ENCODE measurements at places on chromosomes 12 and 14. TPM values are rescaled to one million over a fixed set of nuclear protein-coding genes. Genes with fewer than 3 reads are reported as not detected.

Gene NR2C1
- total RNA-seq: 35.2 TPM

GRCh38 chr14:95117937-95118721 is 39.2 kb downstream of the DICER1 start:
- no peak for DNase-seq
- H3K36me3 ChIP-seq: peaks cover 61% of the 10 kb centered on the region
- H3K27me3 ChIP-seq: no peaks in the 10 kb centered on the region
- no peak overlapping the region for H3K27ac ChIP-seq
- no peak overlapping the region for H3K4me3 ChIP-seq

GRCh38 chr12:93226361-93226760 is 151.4 kb upstream of the NUDT4 start:
- no peaks in the 10 kb centered on the region for H3K27me3 ChIP-seq
- no peak overlapping the region for H3K27ac ChIP-seq
- no peak overlapping the region for H3K4me3 ChIP-seq
- H3K4me1 ChIP-seq: peaks cover 22% of the 10 kb centered on the region
- H3K36me3 ChIP-seq: no peaks in the 10 kb centered on the region
- DNase-seq: no peak

GRCh38 chr12:94133964-94134795 is 14.2 kb upstream of the PLXNC1 start:
- no peak overlapping the region for H3K4me3 ChIP-seq
- H3K4me1 ChIP-seq: no peaks in the 10 kb centered on the region
- H3K36me3 ChIP-seq: no peaks in the 10 kb centered on the region
- H3K27me3 ChIP-seq: peaks cover 8% of the 10 kb centered on the region

GRCh38 chr14:42994051-42994736 is 1387.5 kb downstream of the LRFN5 start:
- peak overlapping the region; percentile 57 for H3K27ac ChIP-seq
- H3K36me3 ChIP-seq: no peaks in the 10 kb centered on the region
- H3K27me3 ChIP-seq: no peaks in the 10 kb centered on the region
- DNase-seq: peak; percentile 82
- peaks cover 9% of the 10 kb centered on the region for H3K4me1 ChIP-seq

Gene RNASE7
- total RNA-seq: 11.8 TPM

Data from MCF 10A (cell line).